Natural killer cell treated with Interleukin-12 subunit alpha and Interleukin-12 subunit beta and Interleukin-15 and Interleukin-18, amount 100 ng/mL, for 72 hours (primary cell): ENCODE measurements at places on chromosomes 2 and 18.

DNA sequence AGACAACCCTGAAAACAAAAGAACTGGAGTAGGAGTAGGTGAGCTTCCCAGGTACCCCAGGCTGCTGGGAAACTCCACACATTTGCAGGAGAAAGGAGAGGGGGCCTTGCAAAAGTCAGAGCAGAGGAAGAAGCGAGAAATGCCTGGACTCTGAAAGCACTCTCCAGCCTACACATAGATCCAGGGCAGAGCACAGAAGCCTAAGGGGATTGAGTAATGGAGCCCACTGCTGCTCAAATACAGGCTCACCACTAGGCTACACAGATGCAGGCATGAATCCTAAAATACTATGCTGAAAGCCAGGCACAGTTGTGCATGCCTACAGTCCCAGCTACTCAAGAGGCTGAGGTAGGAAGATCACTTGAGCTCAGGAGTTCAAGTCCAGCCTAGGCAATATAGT is 33.4 kb downstream of the OSBPL1A start:
- no peak for DNase-seq

DNA sequence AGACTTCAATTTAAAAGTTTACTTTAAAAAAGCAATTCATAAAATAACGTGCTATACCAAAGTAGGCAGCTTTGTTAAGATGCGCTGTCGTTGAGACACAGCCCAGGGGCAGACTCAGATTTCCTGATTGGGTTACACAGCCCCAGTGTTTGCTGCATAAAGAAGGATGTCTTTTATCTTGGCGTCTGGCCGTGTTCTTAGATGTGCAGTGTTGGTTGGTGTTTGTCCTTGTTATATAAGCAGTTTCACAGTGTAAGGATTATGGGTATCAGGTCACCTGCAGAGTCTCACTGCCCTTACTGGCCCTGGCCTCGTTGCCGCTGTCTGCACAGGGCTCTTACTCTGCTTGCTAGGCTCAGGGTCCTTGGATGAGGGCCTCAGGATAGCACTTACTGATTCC is 108.5 kb downstream of the WDSUB1 start:
- no peak for DNase-seq

DNA sequence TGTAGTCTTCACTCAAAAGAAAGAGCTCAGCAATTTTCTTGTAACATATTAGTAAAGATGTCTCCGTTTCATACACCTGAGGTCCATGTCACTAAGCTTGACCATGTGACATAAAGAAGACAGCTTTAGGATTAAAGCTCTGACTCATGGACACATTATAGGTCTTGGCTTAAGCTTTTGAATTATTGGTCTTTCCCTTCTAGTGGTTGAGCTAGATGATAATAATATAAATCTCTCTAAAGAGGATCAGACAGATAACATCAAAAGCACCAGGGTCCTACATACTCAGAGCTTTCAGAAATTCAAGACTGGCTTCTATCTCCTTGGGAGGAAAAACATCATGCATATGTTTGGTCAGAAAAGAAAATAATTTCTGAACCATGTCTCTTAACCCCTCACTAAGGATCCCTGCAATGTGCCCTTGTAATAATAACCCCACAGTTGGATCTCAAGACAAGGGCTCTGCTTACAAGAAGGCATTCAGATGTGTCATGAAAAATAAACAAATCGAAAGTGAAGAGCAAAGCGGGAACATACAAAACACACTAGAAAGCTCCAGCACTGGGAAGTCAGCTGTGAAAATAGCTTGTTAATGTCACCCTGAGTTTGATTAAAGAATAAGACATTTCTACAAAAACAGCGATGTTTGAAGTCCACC is 174.5 kb downstream of the PID1 start:
- no peak for DNase-seq

GRCh38 chr2:26243470-26244308 is 743 bp downstream of the HADHA start:
- DNase-seq = no peak

GRCh38 chr18:49447810-49448745 is 12.4 kb downstream of the DYM start:
- DNase-seq = no peak

GRCh38 chr2:10170256-10170655 is 47.7 kb downstream of the RRM2 start:
- no peak for DNase-seq

GRCh38 chr2:98093611-98094010 is 6.6 kb downstream of the VWA3B start:
- no peak for DNase-seq

- no peak for DNase-seq
Measured at GRCh38 chr2:48448274-48449061, 81.5 kb upstream of the STON1 start.

DNA sequence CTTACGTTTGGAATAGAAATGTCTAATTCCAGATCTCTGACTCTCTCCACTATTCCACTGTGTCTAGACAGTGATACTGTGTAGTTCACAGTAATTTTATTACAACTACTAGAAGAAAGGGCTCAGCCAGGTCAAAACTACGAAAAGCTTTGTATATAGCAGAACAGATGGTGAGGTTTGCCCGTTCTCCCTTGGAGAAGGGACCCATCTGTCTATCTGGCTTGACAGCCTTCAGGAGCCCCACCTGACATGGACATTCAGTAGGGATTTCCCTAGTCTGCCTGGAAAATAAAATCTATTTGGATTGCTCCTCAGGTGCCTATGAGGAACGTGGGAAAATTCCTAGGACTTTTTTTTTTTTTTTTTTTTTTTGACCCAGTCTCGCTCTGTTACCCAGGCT is 435.4 kb downstream of the NRXN1 start:
- no peak for DNase-seq

DNA sequence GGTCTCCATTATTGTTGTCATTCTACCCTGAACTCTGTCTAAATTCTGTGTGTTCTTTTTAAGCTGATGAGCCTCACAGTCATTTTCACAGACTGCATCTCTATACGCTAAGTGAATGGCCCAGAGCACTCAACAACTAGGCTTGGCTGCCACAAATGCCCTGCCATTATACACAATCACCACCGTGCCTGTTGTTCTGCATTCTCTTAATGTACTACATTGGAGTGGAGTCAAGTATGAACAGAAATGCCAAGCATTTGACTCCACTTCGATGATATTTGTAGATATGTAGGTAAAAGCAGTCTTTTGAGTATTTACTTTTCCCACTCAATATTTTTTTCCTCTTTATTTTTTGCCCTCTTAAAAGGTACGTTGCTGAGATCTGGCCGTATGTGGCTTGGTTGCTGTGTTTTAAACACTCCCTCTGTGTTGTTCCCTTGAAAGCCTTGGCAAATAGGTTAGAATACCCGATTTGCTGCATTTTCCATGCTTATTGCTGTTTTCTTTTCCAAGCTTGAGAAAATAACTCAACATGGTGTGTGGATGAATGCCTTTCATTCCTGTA is 36.2 kb upstream of the TMEFF2 start:
- no peak for DNase-seq

- DNase-seq = no peak
Measured at GRCh38 chr2:230269715-230270114, 44.2 kb downstream of the SP140 start.

DNA sequence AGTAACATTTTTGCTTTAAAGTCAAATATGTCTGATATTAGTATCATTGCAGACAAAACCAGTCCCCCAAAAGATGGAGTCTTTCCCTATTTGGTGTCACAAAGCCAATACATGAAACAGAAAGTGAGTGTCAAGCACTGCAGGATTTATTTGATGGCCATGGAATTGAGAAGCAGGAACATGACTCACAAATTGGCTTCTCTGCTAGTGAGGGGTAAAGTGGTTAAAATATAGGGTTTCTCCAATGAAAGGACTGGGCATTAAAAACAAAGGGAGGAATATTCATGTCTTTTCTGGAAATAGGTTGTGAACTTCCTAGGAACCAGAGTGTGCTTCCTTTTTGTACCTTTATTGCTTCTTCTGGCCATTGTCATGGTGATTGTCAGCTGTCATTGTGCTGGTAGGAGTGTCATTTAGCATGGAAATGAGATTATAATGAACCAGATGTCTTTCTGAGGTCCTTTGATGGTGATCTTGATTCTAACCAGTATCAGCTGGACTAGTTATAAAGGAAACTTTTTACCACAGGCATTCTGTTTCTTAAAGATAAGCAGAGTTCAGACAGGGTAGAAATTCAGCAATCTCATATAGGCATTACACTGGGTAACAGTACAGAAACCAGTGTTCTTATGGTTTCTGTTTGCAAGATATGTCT is 4.1 kb downstream of the REG1B start:
- no peak for DNase-seq

DNA sequence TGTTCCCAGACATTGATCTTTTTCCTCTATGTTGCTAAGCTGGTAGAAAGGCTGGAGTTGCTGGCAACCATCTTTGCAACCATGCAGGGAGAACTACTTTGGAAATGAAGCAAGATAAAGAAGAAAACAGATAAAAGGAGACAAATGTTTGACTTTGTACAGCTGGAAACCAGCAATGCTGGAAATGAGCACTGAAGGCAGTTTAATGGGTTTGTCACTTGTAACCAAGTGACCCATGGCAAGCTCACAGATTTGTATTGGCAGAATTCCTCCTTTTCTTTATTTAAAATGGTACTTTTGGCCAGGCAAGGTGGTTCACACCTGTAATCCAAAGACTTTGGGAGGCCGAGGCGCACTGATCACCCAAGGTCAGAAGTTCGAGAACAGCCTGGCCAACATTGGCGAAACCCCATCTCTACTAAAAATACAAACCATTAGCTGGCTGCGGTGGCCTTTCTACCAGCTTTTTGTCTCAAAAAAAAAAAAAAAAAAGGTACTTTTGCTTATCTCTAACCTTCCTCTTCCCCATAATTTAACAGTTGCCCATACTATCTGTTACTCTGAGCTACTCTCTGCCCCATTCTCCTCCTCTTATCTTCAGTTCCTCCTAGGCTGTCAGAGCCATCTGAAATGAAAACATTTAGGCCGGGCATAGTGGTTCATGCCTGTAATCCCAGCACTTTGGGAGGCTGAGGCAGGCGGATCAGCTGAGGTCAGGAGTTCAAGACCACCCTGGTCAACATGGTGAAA is 2.0 kb upstream of the BOLA3 start:
- no peak for DNase-seq

GRCh38 chr2:165700531-165700930 is 93.5 kb downstream of the GALNT3 start:
- no peak for DNase-seq

- DNase-seq = no peak
Measured at GRCh38 chr2:138125306-138126288, 161.3 kb downstream of the HNMT start.

DNA sequence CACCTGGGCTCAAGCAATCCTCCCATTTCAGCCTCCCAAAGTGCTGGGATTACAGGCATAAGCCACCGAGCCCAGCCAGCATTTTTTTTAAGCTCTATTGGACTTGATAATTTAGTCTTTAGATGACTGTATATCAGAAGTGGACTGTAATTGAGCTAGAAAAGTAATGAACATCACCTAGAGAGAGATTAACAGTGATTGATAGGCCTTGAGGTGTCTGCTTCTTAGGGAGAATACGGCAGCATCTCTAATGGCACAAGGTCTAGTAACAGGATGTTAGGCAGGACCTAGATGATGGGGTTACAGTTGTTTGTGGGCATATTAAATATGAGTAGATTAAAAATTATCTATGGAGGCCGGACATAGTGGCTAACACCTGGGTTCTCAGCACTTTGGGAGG is 17.7 kb upstream of the UGGT1 start:
- DNase-seq = no peak

DNA sequence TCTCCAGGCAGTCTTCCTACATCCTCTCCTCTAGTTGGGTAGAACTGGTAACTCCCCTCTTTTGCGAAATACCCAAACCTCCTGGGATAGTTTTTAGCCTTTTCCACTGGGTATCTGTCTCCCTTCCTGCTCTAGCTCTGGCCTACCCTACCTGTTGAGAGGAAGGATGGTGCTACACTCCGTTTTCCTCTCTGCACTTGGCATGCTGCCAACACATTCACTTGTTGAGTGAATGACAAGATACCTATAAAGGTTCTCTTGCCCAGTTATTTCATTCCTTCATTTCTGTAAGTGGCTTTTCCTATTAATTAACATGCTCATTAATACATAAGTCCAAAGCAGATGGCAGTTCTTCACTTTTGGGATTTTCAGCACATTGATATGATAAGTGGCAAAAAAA is 293.8 kb downstream of the CNTNAP5 start:
- DNase-seq = no peak

GRCh38 chr2:152227969-152228592 is 52.5 kb upstream of the STAM2 start:
- DNase-seq = no peak

DNA sequence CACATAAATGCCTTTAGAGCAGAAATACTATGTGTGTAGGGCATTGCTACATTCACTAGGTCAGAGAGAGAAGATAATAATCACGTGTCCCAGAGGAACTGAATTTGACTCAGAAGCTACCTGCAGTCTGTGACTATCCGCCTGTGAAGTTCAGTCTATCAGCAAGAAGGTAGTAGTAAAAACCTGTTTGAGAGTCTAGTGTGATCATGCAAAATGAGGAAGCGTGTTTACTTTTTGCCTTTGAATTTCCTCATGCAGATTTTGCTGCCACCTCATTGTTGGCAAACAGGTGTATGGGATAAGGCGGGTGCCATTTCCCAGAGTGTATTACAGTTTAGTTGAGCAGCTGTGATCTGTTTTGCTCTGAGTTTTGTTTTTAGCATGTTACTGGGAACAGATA is 403.9 kb upstream of the FANCL start:
- DNase-seq = no peak

- no peak for DNase-seq
Measured at GRCh38 chr2:101439716-101440115, 35.2 kb downstream of the RFX8 start.

DNA sequence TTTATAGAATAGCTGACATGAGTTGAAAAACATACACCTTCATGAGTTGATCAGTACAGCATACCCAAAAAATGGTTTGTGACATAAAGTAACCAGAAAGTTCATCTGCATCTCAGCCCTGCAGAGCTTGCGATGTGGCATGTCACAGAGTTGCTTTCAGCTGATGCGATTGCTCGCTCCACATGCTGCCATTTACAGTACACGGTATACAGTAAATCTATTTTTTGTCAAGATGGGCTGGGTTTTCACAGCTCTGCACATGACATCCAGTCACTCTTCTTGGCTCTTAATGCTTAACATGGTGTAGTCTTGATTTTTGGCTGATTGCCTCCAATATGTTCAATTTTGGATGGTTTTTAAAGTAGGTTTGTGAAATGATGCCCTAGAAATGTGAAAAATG is 811.9 kb downstream of the SATB2 start:
- no peak for DNase-seq

DNA sequence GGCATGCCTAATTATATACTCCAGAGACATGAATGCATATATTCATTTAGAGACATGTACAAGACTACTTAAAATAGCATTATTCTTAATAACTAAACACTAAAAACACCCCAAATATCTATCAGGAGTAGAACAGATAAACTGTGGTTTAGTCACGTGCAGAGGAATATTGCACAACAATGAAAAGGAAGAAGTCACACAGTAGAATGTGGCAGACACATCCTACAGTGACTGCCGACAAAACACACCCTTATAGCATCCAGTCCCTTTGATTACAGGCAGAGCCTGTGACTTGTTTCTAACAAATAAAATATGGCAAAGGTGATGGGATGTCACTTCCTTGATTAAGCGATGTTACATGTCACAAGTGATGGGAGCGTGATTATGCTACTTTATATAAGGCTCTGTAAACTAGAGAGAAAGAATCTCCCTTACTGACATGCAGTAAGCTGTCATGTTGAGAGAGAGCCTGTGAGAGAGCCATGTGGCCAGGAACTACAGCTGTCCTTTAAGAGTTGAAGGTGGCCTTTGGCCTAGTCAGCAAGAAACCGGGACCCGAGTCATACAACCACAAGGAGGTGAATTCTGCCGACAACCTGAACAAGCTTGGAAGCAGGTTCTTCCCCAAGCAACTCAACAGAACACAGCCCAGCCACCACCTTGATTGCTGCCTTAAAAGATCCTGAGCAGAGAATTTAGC is 39.1 kb upstream of the LGALSL start:
- no peak for DNase-seq
